ENCODE measurements at places on chromosomes 3 and 15.

DNA sequence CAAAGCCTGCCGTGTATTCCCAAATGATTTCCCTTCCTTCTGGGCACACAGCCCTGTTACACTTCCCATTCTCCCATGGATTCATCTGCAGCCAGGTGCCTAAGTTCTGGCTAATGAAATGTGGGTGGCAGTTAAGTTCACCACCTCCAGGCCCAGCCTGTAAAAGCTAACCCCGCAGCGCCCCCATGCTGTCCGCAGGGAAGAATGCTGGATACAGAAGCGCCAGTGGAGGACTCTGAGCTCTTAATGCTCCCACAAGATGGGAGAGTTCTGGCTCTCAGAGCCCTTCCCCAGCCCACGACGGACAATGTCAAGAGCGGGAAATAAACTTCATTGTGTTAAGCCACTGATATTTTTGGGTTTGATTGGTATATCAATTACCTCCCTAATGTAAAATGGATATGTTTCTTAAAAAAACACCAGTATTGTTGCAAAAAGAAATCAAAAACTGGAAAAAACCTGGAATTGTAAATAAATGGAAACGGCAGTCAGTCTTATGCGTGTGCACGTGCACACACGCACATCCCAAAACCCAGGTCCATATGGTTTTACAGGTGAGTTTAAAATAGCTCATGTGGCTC lies 37.7 kb upstream of the FGD5 start:
- peak; percentile 46 for DNase-seq

DNA sequence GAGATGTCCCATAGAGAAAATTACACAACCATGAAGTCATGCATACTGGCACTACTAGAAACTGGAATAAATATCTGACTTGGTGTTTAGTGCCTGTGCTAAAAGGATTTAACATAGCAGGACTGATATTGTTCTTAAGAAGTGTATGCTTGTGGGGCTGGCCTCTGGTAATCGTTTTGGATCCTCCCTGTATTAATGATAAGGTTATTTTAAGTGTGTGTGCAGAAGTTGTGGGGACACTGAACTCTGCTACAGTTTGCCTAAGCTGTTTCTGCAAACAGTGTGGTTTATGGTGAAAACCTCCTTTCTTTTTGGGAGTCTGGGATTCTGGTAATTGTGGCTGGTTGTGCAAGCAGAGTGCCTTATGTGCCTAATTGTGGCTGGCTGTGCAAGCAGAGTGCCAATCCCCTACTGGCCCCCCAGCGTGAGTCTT lies 120.8 kb downstream of the CLASP2 start:
- no peak for DNase-seq

DNA sequence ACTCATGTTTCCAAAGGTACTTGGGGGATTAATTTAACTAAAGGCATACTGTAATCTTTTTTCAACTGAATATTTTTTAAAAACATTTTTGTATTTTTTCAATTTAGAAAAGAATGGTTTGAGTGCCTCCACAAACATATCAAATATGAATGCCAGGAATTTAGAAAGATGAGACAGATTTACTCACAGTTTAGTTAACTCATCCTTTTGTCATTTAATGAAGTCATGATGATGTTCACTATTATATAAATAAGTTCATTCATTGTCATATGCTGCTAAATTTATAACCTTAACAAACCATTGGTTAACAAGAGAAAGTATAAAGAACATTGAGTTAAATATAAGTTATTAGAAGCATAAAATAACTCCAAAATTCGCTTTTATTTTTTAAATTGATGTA lies 50.0 kb downstream of the FGF7 start:
- no peak for DNase-seq

- DNase-seq: no peak
Measured at GRCh38 chr3:196642434-196642833, 2.9 kb downstream of the NRROS start.

Data from ovary (tissue), 10 donors.